ENCODE measurements at places on chromosomes 12 and 14.

GRCh38 chr12:13986031-13986430 is 4.6 kb upstream of the GRIN2B start:
- no peak for DNase-seq

DNA sequence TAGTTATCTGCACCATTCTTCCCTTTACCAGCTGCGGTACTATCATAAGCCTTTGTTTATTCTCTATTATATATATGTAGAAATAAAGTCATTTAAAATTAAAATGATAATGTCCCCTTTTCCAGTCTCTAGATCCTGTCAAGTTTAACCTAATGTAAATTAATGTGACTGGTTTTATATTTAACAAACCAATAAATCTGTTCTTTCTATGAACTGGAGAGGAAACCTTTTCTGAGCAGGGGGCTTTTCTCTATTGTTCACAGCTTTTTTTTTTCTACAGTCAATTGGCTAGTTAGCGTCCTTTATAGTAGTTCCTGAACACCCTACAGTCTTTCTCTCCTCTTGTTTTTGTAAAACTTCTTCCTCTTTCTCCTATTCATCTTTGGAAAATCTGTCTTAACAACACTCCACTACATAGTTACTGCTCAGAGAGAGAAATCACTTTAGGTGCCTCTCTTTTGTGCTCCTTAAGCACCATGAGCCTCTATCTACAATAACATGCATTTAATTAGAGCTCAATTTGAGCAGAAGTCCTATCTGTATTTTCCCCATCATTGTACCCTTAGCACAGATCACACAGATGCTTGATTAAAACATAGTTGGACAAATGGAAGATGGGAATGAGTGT is 332.6 kb upstream of the SYT1 start:
- DNase-seq, result no peak

GRCh38 chr12:124866195-124866882 is 2.7 kb upstream of the SCARB1 start:
- DNase-seq, result no peak

GRCh38 chr12:62722971-62723680 is 211.8 kb downstream of the PPM1H start:
- peak; percentile 68 for DNase-seq

- no peak for DNase-seq
These were observed 7.3 kb downstream of the C1RL start for GRCh38 chr12:7101694-7102131.

DNA sequence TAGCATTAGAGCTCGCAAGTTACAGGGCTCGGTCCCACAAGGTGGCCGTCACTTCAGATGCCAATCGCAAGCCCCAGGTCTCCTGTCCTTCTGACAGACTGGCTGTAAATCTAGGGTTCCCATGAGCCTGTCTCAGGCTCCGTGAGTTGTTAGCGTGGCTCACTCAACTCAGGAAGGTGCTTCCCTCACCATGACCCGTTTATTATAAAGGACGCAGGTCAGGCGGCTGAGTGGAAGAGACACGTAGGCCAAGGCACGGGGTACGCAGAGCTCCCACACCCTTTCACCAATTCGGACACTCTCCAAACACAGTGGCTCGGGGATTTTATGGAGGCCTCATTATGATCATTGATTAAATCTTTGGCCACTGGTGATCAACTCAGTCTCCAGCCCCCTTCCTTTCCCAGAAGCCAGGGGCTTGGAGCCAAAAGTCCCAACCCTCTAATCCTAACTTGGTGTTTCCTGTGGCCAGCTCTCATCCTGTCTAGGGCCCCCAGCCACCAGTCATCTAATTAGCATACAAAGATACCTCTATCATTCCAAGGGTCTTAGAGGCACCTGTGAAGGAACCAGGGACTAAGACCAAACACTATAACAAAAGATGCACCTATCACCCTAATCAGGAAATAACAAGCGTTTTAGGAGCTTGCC is 25.8 kb upstream of the LRTM2 start:
- no peak for DNase-seq

DNA sequence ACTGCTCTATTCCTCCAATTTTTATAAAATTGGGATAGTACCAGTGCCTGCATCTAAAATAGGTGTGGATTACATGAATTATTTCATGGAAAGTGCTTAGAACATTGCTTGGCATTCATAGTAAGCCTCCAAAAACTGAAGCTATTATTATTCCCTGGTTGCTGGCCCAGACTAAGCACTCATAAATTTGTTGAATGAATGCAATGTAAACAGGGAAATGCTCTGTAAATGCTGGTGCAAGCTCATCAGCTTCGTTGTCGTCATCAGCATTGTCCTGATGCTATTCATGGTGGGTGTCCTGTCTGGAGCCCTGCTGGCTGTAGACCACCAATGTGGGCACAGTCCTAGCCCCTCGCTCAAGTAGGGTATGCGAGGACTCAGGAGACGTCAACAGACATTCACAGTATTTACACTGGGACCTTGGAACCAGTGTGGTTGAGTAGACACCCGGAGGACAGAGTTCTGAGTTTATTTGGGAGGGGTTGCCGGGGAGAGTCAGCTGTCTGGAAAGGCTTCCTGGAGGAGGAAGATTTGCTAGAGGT is 16.5 kb downstream of the BDKRB2 start:
- DNase-seq, result no peak

DNA sequence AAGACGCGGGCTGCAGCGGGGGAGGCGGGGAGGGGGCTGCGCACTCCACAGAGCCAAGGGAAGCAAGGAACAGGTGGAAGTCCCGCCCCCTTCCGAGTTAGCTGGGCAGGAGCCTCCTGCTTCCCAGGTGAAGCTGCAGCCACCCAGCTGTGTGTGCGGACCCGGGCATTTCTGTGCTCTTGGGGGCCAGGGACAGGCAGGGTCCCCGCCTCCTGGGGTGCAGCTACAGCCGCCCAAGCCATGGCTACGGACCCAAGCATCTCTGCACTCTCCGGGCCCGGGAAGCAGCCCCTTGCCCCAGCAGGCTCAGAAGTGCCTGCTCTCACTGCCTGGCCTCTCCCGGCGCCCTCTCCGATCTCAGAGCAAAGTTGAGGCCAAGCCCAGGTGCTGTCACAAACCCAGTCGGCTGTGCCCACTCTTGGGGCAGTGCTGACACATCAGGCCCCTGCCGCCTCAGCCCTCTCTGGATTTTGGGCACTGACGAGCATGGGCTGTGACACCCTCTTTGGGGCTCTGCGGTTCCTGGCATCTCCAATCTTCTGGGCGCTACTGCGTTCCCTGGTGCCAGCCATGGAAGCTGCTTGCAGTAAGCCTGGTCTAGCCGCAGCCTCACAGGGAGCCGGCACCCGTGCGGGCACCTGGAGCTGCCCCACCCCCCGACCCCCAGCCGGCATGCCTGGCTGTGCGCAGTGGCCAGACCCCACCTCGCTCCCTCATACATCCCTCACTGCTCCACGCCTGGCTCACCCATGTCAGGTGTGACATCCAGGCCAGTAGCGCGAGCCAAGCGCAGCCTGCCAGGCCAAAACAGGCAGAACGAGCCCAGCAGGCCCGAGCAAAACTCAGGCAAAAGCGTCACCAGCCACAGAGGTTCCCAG is 8.5 kb upstream of the MGAT4C start:
- no peak for DNase-seq

GRCh38 chr14:40221428-40221827 is 789.2 kb upstream of the FBXO33 start:
- no peak for DNase-seq

- peak; percentile 19 for DNase-seq
These were observed 38.2 kb downstream of the PLXNC1 start for GRCh38 chr12:94186278-94187241.

DNA sequence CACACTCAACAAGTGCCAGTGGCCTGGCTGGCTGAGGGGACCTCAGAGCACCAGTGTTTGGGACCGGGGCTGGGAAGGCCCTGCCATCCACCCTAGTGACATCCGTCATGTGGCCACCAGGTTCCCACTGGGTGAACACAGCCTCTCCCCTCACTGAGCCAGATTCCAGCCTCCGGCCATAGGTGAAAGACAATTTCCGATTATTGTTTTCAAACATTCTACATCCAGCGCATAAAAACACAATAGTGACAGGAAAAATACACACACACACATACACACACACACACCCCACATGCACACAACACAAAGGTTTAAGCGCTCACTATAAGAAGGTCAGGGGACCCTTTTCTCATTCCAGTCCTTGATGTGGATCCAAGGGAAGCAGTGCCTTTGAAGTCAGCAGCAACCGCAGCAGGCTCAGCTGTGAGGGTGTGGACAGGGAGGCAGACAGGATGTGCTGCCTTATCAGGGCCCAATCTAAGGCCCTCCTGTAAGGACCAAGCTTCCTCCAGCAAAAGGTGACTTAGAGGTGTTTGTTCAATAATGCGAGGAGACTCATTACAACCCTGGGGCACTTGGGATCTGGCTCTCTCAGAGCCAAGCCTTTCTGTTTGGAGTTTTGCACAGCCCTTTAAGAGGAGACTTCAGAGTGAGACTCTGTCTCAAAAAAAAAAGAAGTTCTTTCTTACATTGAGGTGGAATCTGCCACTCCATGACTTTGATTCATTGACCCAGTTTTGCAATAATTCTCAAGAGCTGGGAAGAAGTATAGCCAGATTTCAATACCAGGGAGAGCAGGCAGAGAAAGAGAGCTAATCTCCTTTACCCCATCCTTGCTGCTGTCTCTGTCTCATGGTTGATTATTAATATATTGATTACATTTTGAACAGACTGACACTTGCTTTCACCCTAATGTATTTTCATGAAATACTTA is 227.8 kb downstream of the ZFP36L1 start:
- no peak for DNase-seq

GRCh38 chr12:85065837-85066482 is 29.8 kb downstream of the LRRIQ1 start:
- peak; percentile 60 for DNase-seq

- DNase-seq, result no peak
These were observed 33.5 kb downstream of the PTPRO start for GRCh38 chr12:15355766-15356165.

GRCh38 chr14:91163316-91163715 is 49.4 kb downstream of the DGLUCY start:
- DNase-seq, result peak; percentile 81

DNA sequence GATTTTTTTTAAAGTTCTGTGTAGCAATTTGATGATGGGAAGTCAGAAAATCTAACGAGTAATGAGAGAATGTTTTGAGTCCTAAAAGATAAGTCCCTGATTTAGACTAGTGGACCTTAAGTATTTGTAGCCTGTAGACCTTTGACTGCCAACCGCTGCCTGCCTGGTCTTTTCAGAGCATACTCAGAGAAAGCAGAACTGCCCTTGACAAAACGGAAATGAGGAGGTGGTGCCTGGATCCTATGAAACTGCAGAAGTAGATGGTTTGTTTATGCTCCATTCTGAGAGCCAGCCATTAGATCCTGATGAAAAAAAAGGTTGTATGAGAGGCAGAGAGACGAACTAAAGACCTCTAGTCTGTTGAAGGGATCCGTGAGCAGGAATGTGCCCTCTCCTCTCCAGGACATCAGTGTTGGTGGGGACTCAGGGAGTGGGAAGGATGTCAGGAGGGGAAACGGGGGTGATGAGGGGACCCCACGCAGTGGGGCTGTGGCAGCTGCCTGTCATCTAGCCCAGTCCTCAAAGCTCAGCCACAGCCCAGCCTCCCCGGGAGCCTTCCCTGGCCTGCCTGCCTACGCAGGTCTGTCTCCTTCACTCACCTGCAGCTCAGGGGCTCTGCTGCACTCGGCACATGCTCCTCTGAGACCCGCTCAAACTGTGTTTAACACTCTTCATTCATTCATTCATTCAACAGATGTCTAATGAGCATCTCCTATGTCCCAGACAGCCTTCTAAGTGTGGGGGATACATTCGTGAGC is 447.5 kb downstream of the AACS start:
- DNase-seq, result no peak

- DNase-seq, result no peak
These were observed 10.6 kb downstream of the SSPN start for GRCh38 chr12:26205941-26206340.

- peak; percentile 59 for DNase-seq
These were observed 643 bp upstream of the TAMALIN start for GRCh38 chr12:52005903-52006703.

DNA sequence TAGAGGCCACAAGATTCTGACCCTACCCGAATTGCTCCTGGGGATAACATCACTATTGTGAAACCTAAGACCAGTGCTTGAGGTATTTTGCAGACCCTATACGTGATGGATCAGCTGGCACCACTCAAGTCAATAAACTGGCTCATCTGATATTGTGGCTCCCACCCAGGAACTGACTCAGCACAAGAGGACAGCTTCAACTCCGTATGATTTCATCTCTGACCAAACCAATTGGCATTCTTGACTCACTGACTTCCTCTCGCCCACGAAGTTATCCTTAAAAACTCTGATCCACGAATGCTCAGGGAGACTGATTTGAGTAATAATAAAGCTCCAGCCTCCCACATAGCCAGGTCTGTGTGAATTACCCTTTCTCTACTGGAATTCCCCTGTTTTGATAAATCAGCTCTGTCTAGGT is 1036.1 kb upstream of the TMEM132C start:
- DNase-seq, result no peak

DNA sequence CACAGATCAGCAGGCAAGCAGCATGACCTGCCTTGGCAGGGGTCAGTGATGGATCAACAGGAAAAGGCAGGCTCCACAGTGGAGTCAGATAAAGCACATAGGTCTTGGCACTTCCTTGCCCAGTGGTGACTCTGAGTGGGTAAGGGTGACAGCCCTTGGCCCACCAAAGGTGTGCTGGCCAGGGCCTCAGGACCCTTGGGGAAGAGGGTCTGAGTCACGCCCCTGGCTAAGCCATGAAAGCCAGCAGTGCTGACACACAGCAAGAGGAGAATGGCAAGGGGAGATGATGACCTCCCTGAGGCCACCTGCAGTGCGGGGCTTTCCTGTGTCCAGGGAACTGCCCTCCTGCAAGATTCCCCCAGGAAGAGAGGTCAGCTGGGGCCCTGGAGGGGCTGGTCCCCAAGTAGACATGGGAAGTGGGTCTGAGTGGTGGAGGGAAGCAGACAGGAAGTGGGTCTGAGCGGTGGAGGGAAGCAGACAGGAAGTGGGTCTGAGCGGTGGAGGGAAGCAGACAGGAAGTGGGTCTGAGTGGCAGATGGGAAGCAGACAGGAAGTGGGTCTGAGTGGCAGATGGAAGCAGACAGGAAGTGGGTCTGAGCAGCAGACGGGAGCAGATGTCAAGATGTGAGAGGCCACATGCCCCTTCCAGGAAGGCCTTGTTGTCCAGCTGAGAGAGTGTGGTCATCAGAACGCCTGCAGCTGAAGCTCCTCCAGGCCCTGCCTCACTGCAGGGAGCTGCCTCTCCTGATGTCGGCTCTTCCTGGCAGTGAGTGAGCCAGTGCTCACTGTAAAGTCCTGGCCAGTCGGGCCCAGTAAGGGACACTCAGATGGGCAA is 34.8 kb downstream of the DIO3 start:
- peak; percentile 18 for DNase-seq

- no peak for DNase-seq
These were observed 7.4 kb downstream of the LRP1 start for GRCh38 chr12:57135527-57136326.

- DNase-seq, result no peak
These were observed 8.1 kb upstream of the RABGGTA start for GRCh38 chr14:24279301-24280186.

Data from NCI-H2171 treated with DMSO at 0.1 percent for 48 hours (cell line).